ENCODE measurements at places on chromosomes 3 and 15. TPM values are rescaled to one million over a fixed set of nuclear protein-coding genes. Genes with fewer than 3 reads are reported as not detected.

DNA sequence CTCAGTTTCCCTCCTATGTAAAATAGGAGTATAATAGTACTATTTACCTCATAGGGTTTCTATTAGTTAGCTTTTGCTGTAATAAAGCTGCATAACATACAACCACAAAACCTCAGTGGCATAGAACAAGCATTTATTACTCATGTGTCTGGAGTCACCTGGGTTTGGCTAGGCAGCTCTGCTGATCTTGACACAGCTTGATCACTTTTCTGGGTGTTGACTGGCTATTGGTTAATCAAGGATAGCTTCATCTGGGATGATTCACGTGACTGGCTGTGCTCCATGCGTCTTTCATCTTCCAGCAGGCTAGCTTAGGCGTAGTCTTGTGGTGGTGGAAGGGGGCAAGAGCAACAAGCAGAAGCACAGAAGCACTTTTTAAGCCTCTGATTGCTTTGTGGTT, 112.6 kb downstream of the SQOR start:
- H3K36me3 ChIP-seq: no peaks in the 10 kb centered on the region
- no peaks in the 10 kb centered on the region for H3K4me1 ChIP-seq
- H3K27ac ChIP-seq: no peak overlapping the region
- no peaks in the 10 kb centered on the region for H3K27me3 ChIP-seq

DNA sequence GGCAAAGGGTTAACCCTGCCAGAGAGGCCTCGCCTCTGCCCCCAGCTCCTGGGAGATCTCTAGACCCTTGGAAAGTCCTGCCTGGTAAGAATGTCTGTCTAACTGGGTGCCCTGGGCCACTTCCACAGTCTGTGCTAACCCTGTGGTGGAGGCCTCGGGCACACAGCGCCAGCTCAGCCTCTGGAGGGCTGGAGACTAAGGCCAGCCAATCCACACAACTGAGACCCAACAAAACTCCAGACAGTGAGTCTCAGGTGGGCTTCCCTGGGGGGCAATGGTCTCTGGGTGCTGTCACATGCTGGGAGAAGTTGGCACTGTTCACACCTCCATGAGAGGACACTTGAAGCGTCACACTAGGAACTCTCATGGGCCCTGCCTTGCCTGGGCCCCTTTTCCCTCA, 19.5 kb downstream of the ZXDC start:
- H3K27ac ChIP-seq: no peak overlapping the region
- no peak overlapping the region for H3K4me3 ChIP-seq
- H3K4me1 ChIP-seq: peaks cover 13% of the 10 kb centered on the region

GRCh38 chr3:195286115-195286872, 15.3 kb upstream of the XXYLT1 start:
- H3K36me3 ChIP-seq: peaks cover 14% of the 10 kb centered on the region
- H3K27me3 ChIP-seq: no peaks in the 10 kb centered on the region
- H3K4me1 ChIP-seq: no peaks in the 10 kb centered on the region
- DNase-seq: no peak
- no peak overlapping the region for H3K27ac ChIP-seq
- H3K4me3 ChIP-seq: no peak overlapping the region

GRCh38 chr3:180466401-180467011, 135.5 kb upstream of the TTC14 start:
- no peak overlapping the region for H3K4me3 ChIP-seq
- no peaks in the 10 kb centered on the region for H3K36me3 ChIP-seq
- no peak overlapping the region for H3K27ac ChIP-seq
- no peaks in the 10 kb centered on the region for H3K27me3 ChIP-seq
- H3K4me1 ChIP-seq: no peaks in the 10 kb centered on the region

DNA sequence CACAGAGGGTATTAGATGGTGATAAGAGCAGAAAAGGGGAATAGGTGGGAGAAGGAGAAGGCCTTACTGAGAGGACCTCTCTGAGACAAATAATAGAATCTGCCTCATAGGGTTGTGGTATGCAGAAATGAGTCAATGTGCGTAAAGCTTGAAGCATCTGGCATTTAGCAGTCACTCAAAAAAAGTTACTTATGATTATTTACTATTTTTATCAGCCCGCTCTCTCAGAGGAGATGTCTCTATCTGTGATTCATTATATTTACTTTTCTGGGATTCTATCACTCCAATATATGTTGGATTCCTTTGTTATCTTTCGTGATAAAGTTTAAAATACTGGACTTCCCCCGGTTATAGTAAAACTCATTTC, 4.6 kb upstream of the TM4SF1 start:
- no peaks in the 10 kb centered on the region for H3K36me3 ChIP-seq
- DNase-seq: no peak
- no peak overlapping the region for H3K27ac ChIP-seq
- H3K27me3 ChIP-seq: no peaks in the 10 kb centered on the region

- H3K4me3 ChIP-seq: no peak overlapping the region
- DNase-seq: peak; percentile 27
- no peaks in the 10 kb centered on the region for H3K27me3 ChIP-seq
Observed at GRCh38 chr15:88657326-88658069, 18.7 kb downstream of the ISG20 start.

DNA sequence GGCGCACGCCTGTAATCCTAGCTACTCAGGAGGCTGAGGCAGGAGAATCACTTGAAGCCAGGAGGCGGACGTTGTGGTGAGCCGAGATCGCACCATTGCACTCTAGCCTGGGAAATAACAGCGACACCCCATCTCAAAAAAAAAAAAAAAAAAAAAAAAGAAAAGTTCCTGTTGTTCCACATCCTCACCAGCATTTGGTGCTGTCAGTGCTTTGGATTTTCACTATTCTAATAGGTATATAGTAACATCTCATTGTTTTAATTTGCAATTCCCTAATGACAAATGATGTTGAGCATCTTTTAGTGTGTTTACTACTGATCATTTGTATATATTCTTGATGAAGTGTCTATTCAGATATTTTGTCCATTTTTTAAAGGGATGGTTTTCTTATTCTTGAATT, 24.6 kb downstream of the UBR1 start:
- no peaks in the 10 kb centered on the region for H3K4me1 ChIP-seq
- DNase-seq: no peak
- H3K27me3 ChIP-seq: no peaks in the 10 kb centered on the region
- no peak overlapping the region for H3K4me3 ChIP-seq

DNA sequence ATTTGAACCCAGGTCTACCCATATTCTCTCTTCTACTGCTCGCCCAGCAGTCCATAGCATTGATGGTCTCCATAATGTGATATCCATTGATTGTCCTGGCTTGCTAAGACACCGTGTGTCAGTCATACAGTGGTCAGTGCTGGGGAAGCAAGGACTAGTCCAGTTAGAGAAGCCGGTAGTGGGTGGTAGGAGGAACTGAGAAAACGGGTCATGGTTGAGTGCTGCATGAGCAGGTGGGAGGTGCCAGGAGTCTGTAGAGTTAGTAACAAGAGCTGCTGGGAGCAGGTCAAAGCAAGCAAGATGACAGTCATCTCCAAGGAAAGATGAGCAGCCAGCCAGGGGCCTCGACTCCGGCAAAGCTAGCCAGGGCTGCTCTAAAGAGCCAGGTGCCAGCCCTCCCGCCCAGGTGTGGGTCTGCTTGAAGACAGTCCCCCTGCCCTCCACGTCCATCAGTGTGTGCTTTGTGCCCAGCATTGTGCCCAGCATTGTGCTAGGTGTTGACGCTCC, 29.5 kb upstream of the USP3 start:
- no peaks in the 10 kb centered on the region for H3K27me3 ChIP-seq
- no peak overlapping the region for H3K4me3 ChIP-seq
- peaks cover 25% of the 10 kb centered on the region for H3K4me1 ChIP-seq

- no peak overlapping the region for H3K4me3 ChIP-seq
- peak overlapping the region; percentile 16 for H3K27ac ChIP-seq
- DNase-seq: no peak
- H3K4me1 ChIP-seq: peaks cover 10% of the 10 kb centered on the region
Observed at GRCh38 chr3:55755516-55756205, 268.6 kb upstream of the WNT5A start.

DNA sequence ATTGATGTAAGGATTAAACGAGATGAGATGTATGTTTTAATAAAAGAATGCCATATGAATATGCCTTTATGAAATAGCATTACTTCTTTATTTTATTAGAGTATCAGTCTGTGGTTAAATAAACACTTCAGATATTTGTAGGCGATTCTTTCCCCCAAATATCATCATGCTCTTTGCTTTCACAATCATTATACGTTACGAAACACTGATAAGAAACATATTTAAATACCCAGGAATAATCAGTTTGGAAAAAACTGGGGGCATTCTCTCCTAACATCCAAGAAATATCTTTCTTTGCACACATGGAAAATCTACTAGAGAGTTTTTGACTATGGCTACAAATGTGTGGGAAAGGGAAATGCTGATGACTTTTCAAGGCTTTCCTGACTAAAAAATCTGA, 4.4 kb upstream of the PLAAT1 start:
- H3K4me1 ChIP-seq: no peaks in the 10 kb centered on the region
- no peaks in the 10 kb centered on the region for H3K36me3 ChIP-seq
- H3K27ac ChIP-seq: no peak overlapping the region
- no peak for DNase-seq
- no peaks in the 10 kb centered on the region for H3K27me3 ChIP-seq

GRCh38 chr3:94127115-94127514, 64.3 kb downstream of the NSUN3 start:
- peaks cover 20% of the 10 kb centered on the region for H3K36me3 ChIP-seq
- H3K27me3 ChIP-seq: no peaks in the 10 kb centered on the region
- H3K4me1 ChIP-seq: no peaks in the 10 kb centered on the region
- DNase-seq: no peak
- H3K4me3 ChIP-seq: no peak overlapping the region
- H3K27ac ChIP-seq: no peak overlapping the region

GRCh38 chr3:187777331-187777941, 32.2 kb upstream of the BCL6 start:
- H3K27me3 ChIP-seq: no peaks in the 10 kb centered on the region
- DNase-seq: no peak
- H3K4me3 ChIP-seq: no peak overlapping the region
- H3K27ac ChIP-seq: no peak overlapping the region
- no peaks in the 10 kb centered on the region for H3K4me1 ChIP-seq

GRCh38 chr3:30847592-30847991, 46.9 kb downstream of the GADL1 start:
- H3K4me3 ChIP-seq: no peak overlapping the region
- H3K4me1 ChIP-seq: no peaks in the 10 kb centered on the region
- no peaks in the 10 kb centered on the region for H3K36me3 ChIP-seq
- H3K27ac ChIP-seq: no peak overlapping the region
- H3K27me3 ChIP-seq: no peaks in the 10 kb centered on the region

GRCh38 chr3:10810376-10810775, 5.7 kb upstream of the SLC6A11 start:
- no peaks in the 10 kb centered on the region for H3K27me3 ChIP-seq
- H3K27ac ChIP-seq: no peak overlapping the region
- no peaks in the 10 kb centered on the region for H3K36me3 ChIP-seq
- H3K4me3 ChIP-seq: no peak overlapping the region

DNA sequence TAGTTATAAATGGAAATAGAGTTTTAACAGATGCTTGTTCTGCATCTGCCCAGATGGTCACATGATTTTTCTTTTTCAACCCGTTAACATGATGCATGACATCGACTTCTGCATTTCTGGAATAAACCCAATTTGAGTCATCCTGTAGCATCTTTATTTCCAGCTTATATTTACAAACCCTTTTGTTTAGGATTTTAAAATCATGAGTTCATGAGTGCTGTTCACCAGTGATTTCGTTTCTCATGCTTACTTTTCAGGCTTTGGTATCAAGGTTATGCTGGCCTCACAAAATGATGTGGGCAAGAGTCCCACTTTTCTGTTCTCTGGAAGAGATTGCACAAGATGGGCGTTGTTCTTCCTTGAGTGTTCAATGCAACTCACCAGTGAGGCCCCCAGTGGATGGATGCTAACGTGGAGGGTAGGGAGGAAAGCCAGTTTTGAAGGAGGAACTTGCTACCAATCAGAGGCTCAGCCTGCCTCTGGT, 5.2 kb downstream of the HRH1 start:
- H3K27ac ChIP-seq: no peak overlapping the region
- DNase-seq: no peak
- no peaks in the 10 kb centered on the region for H3K4me1 ChIP-seq
- H3K4me3 ChIP-seq: no peak overlapping the region
- no peaks in the 10 kb centered on the region for H3K27me3 ChIP-seq

- H3K4me3 ChIP-seq: no peak overlapping the region
- no peaks in the 10 kb centered on the region for H3K27me3 ChIP-seq
- H3K36me3 ChIP-seq: no peaks in the 10 kb centered on the region
Observed at GRCh38 chr3:6179761-6180160, 681.2 kb upstream of the GRM7 start.

DNA sequence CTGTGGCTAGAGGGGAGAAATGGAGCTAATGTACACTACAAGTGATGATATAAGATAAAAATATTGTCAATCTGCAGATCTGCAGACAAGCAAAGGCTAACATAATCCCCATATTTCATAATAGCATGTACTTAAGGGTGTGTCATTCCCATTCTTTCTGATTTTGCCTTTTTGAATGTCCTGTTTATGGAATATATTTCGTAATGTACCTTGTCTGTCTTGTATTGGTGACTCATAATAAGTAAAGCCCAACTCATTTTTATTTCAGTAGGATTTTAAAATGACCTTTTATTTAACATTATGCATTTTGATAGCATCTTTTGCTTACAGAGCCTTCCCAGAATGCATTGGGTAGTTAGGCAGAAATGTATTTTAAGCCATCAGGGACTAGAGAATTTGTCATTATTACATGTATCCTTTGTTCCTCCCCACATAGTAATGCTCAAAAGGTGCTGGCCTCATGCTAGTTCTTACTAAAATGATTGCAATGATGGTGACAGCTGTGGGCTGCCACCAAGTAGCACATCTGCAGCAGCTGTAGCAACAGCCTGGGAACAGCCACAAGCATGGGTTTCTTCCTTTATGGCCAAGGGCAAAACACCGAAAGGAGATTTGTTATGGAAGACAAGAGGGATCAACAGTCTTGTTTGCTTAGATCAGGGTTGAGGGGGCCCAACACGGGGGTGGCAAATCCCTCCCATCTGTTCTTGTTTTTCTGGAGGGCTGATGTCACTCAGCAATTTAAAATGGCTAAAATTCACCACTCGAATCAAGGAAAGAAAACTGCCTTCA, 188.5 kb downstream of the CADPS start:
- DNase-seq: no peak
- H3K27ac ChIP-seq: no peak overlapping the region
- H3K4me3 ChIP-seq: no peak overlapping the region
- H3K27me3 ChIP-seq: no peaks in the 10 kb centered on the region
- H3K36me3 ChIP-seq: no peaks in the 10 kb centered on the region

- H3K27ac ChIP-seq: no peak overlapping the region
- no peak overlapping the region for H3K4me3 ChIP-seq
- no peaks in the 10 kb centered on the region for H3K4me1 ChIP-seq
- no peak for DNase-seq
- H3K27me3 ChIP-seq: no peaks in the 10 kb centered on the region
Observed at GRCh38 chr15:37979671-37980409, 45.4 kb downstream of the TMCO5A start.

GRCh38 chr3:66082679-66083078, 44.0 kb upstream of the MAGI1 start:
- no peaks in the 10 kb centered on the region for H3K4me1 ChIP-seq
- H3K27ac ChIP-seq: no peak overlapping the region
- no peak overlapping the region for H3K4me3 ChIP-seq
- H3K27me3 ChIP-seq: no peaks in the 10 kb centered on the region

- H3K4me3 ChIP-seq: no peak overlapping the region
- H3K27ac ChIP-seq: no peak overlapping the region
- no peaks in the 10 kb centered on the region for H3K27me3 ChIP-seq
- H3K4me1 ChIP-seq: no peaks in the 10 kb centered on the region
- DNase-seq: no peak
- no peaks in the 10 kb centered on the region for H3K36me3 ChIP-seq
Observed at GRCh38 chr3:45065373-45065720, 39.2 kb downstream of the CLEC3B start.

Gene DYNLT2B
- total RNA-seq: 2.6 TPM

Gene CCDC50
- total RNA-seq: 44.4 TPM

Gene GNAT1
- not detected for total RNA-seq

Gene HESX1
- total RNA-seq: 0.22 TPM

Gene ANKRD34C
- total RNA-seq: 0.12 TPM

Gene FEZF2
- not detected for total RNA-seq

Gene HGD
- 9.8 TPM for total RNA-seq

Gene PLSCR1
- 35.0 TPM for total RNA-seq

All from pancreas (tissue), 10 donors.